Activated CD4-positive, alpha-beta T cell treated with anti-CD3 and anti-CD28 coated beads, Interleukin-2, amount 50 U/mL, for 16 hours (primary cell): ENCODE measurements at places on chromosomes 1 and 21.

GRCh38 chr1:48202030-48202752, 20.3 kb upstream of the SLC5A9 start:
- peak; percentile 53 for DNase-seq

GRCh38 chr1:229578168-229579058, 19.9 kb upstream of the ABCB10 start:
- DNase-seq: no peak

DNA sequence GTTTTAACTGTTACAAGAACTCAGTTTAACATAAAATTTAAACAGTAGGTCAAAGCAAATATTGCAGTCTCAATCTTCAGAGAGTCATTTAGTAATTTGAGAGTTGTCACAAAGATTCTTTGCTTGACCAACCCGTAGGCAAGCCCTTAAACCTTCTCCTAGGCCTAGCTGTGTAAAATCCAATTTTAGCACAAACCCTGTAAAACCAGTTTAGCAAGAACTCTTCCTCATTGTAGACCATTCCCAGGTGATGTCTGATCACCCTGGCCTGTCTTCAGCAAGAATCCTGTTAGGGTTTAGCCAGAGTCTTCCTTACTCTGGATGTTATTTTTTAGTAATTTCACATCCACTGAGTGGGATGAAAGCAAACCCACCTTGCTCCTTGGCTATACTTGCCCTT, 30.1 kb downstream of the LRIG2 start:
- DNase-seq: no peak

- DNase-seq: no peak
These were observed 17.2 kb upstream of the NPHP4 start for GRCh38 chr1:6009120-6010040.

DNA sequence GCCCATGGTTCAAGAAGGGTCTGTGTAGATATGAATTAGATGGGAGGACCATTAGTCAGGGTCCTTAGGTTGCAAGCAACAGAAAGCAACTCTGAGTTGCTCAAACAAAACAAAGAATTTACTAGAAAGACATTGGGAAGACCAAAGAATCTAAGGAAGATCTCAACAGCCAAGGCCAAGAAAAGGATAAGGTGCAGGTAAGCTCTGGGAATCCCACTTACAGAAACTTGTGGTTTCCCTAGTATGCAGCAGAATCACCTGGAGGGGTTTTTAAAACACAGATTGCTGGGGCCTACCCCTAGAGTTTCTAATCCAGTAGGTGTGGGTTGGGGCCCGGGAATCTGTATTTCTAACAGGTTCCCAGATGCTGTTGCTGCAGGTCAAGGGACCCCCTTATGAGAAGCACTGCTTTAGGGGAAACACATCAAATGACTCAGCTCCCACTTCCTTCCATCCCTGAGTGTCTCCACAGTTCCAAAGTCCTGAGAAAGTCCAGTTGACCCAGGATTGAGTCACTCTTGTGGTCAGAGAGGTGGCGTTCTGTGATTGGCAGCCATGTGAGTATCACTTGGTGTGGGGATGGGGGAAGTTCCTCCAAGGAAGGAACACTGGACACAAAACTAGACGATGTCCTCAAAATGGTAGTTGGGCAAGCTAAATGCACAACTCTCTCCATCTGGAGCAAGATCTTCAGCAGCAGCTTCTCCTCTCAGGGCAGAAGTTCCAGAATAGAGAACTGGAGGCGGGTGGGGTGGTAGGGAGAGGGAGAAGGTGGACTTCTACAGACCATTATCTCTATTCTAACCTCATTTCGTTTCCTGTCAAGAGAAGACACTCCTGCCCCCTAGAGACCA, 24.2 kb upstream of the EYA3 start:
- no peak for DNase-seq

GRCh38 chr1:226376300-226376699, 31.6 kb downstream of the PARP1 start:
- DNase-seq: no peak

DNA sequence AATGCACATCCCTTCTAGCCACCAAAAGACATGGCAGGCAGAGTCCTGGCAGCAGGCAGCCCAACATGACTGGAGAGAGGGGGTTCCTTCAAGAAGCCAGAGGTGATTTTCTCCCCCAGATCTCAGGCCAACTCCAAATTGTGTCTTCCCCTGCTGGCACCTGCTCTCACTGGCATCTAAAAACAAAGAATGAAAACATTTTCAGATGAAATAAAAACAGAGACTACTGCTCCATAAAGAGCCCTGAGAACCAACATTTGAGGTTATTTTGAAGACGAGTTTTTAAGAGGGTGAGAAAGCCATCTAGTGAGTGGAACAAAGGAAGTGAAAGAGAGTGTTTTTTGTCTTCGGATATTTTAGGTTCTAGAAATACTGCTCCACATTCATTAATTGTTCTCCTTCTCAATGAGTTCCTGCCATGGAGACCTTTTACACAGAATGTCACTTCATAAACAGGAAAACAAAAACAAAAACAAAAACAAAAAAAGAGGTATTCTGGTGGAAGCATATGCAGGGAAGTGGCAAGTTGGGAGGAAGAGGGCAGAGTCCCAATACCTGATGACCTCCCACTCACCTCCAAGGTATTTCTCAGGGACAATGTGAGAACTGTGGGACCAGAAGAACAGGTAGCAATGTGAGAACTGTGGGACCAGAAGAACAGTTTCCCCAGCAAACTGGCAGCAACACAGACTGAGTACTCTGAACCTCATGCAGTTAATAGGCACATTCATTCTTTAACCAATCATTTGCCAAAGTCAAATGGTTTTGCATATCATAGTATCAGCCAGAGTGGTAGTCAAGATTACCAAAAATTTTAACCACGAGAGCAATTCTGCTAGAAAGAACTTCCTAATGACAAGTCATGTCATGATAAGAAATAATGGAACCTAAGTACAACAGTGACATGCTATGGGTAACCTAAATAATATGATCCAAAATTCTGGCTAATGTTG, 50.0 kb downstream of the KIAA0319L start:
- DNase-seq: peak; percentile 16

GRCh38 chr1:23366598-23366997, 3.0 kb downstream of the ZNF436 start:
- DNase-seq: no peak

DNA sequence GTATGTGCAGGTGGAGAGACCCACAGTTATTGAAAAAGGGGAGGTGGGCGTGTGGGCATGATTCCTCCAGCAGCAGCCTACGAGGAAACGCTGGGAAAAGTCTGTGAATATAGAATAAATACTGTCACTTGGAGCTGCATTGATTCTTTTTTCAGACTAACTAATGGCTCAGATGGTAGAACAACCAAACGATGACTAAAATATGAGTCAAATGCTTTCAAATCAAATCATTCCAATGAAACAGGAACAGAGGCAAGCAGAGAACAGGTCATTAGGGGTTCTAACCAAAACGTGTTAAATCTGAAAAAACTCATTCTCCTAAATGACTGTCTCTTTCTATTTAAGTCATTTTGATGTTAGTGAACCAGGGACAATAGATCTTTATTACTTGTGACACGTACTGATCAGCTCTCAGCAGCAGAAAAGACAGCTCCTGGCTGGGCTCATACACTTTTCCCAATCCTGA, 35.1 kb upstream of the SEC16B start:
- peak; percentile 26 for DNase-seq

DNA sequence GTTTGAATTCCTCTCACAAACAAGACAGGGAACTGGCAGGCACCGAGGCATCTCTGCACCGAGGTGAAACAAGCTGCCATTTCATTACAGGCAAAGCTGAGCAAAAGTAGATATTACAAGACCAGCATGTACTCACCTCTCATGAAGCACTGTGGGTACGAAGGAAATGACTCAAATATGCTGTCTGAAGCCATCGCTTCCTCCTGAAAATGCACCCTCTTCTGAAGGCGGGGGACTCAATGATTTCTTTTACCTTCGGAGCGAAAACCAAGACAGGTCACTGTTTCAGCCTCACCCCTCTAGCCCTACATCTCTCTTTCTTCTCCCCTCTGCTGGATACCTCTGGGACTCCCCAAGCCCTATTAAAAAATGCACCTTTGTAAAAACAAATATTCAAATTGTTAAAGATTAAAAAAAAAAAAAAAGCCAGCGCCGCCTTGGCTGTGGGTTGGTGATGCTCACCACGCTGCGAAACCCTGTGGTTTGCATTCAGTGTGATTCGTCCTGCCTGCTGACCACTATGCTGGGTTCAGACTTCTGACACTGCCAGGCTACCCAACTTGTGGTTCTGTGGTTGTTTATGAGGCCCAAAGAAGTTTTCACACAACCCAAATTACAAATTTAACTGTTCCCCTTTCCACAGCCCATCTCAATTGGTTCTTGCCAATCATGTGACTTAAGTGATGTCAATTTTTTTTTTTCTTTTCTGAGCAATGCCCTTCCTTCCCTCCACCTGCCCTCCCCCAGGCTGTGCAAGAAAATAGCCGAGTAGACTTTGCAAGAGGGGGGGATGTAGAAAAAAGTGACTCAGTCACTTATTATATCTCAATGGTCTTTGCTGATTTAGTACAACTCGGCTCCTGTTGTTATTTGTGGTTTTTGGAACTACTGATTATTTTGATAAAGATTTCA, at the start of gene RUNX1:
Gene RUNX1, minus strand, starts transcription at position 597 of the 912 bp plus-strand sequence.
- DNase-seq: peak; percentile 95

DNA sequence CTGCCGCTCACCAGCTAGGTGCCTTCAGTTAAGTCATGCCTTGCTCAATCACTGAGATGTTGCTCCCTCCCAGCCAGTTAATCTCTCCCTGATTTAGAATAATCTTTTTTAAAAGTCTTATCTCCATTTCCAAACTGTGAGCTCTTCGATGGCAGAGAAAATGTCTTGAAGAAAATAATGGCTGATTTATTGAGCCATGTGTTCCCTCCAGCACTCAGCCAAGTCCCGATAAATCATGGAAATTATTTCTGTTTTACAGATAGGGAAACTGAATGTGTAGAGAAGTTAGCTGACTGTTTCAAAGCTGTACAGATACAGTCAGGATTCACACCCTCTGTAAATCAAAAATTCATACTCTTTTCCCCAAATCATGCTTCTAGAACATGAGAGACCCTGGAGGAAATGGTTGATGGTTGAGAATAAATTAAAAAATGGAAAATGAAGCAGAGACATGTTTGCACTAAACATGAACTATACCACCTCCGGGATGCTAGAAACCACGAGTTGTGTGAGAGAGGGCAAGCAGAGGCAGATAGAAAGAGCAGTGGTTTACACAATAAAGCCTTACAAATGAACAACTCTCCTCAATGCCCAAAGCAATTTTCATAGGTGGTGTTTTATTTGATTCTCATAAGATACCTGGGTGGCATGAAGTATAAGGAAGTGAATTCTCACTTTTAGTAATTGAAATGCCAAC, 376.4 kb downstream of the PLPP3 start:
- no peak for DNase-seq

- DNase-seq: no peak
These were observed 37.1 kb downstream of the WNT9A start for GRCh38 chr1:227910511-227911153.

DNA sequence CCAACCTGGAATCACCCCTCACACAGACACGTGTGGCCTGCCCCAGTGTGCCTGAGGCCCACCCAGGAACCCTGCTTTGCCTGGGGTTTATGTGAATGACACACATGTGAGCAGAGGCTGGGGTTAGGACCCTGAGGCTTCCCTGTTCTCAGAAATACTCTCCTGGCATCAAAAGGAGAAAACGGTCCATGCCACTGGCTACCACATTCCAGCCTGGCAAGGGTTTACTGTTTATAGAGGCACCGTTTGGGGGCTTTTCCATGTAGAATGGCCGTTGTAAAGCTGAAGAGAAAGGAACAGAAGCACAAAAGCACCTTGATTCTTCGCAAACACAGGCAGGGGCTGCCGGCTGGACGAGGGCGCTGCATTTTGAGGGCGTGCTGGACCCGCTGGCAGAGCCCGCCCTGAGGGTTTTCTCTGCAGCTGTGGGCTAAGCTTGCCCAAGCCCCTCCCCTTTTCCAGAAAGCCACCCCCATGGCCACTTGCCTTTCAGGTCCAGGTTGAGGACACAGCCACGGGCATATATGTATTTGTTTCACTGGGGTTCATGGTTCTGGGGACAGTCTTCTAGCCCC, 13.0 kb downstream of the TFF3 start:
- DNase-seq: no peak

- peak; percentile 53 for DNase-seq
These were observed 111.3 kb downstream of the ERG start for GRCh38 chr21:38386967-38387366.

DNA sequence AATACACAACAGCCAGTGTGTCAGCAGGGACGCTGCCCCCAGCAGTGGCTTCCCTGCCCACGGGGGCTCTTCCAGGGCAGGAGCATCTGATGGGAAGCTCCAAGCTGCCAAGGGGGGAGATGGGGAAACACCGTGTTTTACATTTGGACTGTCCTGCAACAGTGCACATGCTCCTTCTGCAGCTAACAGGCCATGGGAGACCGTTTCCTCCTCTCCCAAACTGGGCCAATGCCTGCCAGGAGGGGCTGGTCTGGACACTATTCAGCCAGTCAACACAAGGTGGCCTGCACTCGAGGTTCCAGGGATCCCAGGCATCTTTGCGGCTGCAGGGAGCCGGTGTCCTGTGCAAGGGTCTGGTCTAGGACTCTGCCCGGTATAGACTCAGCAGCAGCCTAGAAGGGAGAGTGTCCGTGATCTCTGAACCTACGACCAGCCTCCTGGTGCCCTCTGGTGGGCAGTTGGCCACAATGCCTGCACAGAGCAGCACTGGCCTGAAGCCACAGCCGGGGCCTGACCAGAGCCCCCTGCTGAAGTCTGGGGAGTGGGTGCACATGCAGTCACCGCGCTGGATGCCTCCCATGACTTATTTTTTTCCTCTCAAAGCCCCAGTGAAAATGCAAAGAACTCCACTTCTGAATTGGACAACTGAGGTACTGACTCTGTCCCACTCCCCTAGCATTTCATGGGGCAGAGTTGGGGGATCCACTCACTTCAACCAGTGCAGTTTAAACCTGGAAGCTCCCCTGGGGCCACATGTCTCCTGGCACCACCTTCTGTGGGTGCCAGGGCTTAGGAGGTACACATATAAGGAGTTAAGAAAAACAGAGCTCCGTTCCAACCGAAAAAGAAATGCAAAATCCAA, 33.3 kb downstream of the RCC2 start:
- DNase-seq: peak; percentile 42

GRCh38 chr1:84247425-84248220, 53.9 kb upstream of the SAMD13 start:
- peak; percentile 38 for DNase-seq

DNA sequence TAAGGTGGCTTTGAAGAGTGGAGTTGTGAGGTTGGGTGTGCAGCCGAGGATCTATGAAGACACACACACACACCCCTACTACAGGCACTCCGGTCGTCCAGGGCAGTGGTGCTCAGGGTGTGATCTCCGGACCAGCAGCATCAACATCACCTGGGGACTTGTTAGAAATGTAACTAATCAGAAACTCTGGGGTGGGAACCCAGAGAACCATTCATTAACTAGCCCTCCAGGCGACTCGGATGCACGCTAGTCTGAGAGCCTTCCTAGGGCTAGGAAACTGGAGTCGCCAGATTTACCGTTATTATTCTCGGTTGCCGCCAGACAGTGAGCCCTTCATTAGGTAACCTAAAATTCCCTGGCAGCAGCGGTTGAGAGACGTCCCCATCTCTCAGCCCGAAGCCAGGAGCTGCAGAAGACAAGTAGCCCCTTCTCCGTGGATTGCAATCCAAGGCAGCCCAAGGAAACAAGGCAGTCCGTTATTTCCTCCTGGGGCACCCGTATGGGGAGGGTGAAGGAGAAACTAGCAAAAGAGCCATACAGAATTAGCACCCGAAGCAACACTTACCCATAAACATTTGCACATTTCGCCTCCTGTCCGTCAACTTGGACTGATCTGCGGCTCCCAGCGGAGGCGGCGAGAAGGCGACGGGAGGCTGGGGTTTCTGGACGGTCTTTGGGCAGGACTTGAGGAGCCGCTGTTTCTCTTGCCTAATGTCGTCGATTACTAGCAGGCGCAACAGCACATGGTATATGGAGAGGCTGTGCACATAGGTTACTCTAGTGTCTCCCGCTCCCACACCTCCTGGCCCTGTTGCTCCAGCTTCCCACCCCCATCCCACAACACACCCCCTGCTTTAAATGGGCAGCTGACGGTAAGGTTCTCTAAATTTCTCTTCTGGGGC, 2.9 kb upstream of the CCN1 start:
- DNase-seq: no peak
